ENCODE measurements at places on chromosomes 1 and 21. TPM values are rescaled to one million over a fixed set of nuclear protein-coding genes. Genes with fewer than 3 reads are reported as not detected.
A peak's percentile ranks its signal among the peaks of the same experiment; 100 is the strongest.

DNA sequence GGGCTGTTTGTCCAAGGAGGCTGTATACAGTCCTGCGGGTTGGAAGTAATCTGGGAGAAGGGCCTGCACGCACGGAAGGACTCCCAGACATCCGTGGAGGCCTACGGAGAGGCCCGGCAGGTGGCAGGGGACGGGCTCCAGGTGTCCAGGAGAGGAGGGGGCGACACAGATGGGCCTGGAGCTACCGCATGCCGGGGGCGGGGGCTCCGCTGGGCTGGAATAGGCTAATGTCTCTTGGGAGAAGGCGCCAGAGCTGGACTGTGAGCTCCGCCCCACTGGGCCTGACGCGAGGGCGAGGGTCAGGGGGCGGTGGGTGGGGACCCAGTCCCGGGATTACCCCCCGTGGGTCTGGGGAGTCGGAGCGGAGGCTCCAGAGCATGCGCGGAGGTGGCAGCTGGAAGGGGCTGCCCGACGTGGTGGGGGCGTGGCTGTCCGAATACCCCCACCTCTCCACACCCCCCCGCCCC is 659 bp downstream of the AGO1 start:
- peaks cover 43% of the 10 kb centered on the region for H3K4me1 ChIP-seq
- DNase-seq, result no peak
- peak overlapping the region; percentile 89 for H3K27ac ChIP-seq
- H3K27me3 ChIP-seq, result no peaks in the 10 kb centered on the region
- H3K4me3 ChIP-seq, result peak overlapping the region; percentile 95

- peaks cover 27% of the 10 kb centered on the region for H3K4me1 ChIP-seq
- peaks cover 43% of the 10 kb centered on the region for H3K36me3 ChIP-seq
- H3K4me3 ChIP-seq, result peak within 1 kb of the TSS; percentile 96
- no peaks in the 10 kb centered on the region for H3K27me3 ChIP-seq
- peak within 1 kb of the TSS; percentile 100 for H3K27ac ChIP-seq
- DNase-seq, result no peak
Measured at GRCh38 chr1:155207806-155208540, at the start of gene THBS3. Gene THBS3 (minus strand): TSS chr1:155207897. CDS start chr1:155207876, 21 bp downstream.

Gene CHI3L2
- total RNA-seq, result 2.5 TPM

- H3K4me1 ChIP-seq, result no peaks in the 10 kb centered on the region
- H3K27me3 ChIP-seq, result no peaks in the 10 kb centered on the region
- no peak for DNase-seq
- no peak overlapping the region for H3K27ac ChIP-seq
- no peaks in the 10 kb centered on the region for H3K36me3 ChIP-seq
- no peak overlapping the region for H3K4me3 ChIP-seq
Measured at GRCh38 chr1:49293016-49293415, 516.3 kb upstream of the BEND5 start.

GRCh38 chr1:221302357-221302756 is 423.1 kb downstream of the HLX start:
- DNase-seq, result no peak
- no peak overlapping the region for H3K4me3 ChIP-seq
- H3K27me3 ChIP-seq, result no peaks in the 10 kb centered on the region
- no peaks in the 10 kb centered on the region for H3K36me3 ChIP-seq
- H3K4me1 ChIP-seq, result no peaks in the 10 kb centered on the region
- no peak overlapping the region for H3K27ac ChIP-seq

GRCh38 chr1:156490401-156491032 is 10.1 kb downstream of the MEF2D start:
- H3K4me3 ChIP-seq, result peak overlapping the region; percentile 33
- peak overlapping the region; percentile 74 for H3K27ac ChIP-seq
- no peak for DNase-seq
- H3K4me1 ChIP-seq, result peaks cover 87% of the 10 kb centered on the region
- no peaks in the 10 kb centered on the region for H3K27me3 ChIP-seq
- H3K36me3 ChIP-seq, result no peaks in the 10 kb centered on the region

GRCh38 chr1:243267914-243268653 is 12.2 kb downstream of the SDCCAG8 start:
- H3K36me3 ChIP-seq, result no peaks in the 10 kb centered on the region
- H3K4me1 ChIP-seq, result no peaks in the 10 kb centered on the region
- peak overlapping the region; percentile 75 for H3K27ac ChIP-seq
- H3K27me3 ChIP-seq, result no peaks in the 10 kb centered on the region
- no peak overlapping the region for H3K4me3 ChIP-seq

Gene SYT14
- 4.2 TPM for total RNA-seq

DNA sequence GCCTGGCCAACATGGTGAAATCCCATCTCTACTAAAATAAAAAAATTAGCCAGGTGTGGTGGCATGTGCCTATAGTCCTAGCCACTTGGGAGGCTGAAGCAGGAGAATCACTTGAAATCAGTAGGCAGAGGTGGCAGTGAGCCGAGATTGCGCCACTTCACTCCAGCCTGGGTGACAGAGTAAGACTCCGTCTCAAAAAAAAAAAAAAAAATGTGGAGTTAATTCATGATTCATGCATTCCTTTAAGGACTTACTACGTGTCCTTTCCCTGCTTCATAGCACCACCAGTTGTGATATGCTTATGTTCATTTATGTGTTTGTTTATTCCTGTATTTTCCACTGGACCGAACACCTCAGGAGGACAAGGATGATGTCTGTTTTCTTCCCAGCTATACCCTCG is 12.7 kb upstream of the PRELP start:
- DNase-seq, result no peak
- H3K36me3 ChIP-seq, result no peaks in the 10 kb centered on the region
- H3K4me3 ChIP-seq, result no peak overlapping the region
- H3K4me1 ChIP-seq, result peaks cover 56% of the 10 kb centered on the region
- no peaks in the 10 kb centered on the region for H3K27me3 ChIP-seq
- H3K27ac ChIP-seq, result peak overlapping the region; percentile 97

GRCh38 chr1:117655220-117655577 is 49.4 kb downstream of the TENT5C start:
- no peaks in the 10 kb centered on the region for H3K27me3 ChIP-seq
- no peaks in the 10 kb centered on the region for H3K36me3 ChIP-seq
- no peaks in the 10 kb centered on the region for H3K4me1 ChIP-seq
- no peak overlapping the region for H3K27ac ChIP-seq

GRCh38 chr21:35614396-35614921 is 445.9 kb downstream of the SETD4 start:
- DNase-seq, result no peak
- H3K27me3 ChIP-seq, result no peaks in the 10 kb centered on the region
- no peak overlapping the region for H3K27ac ChIP-seq
- no peaks in the 10 kb centered on the region for H3K4me1 ChIP-seq
- H3K4me3 ChIP-seq, result no peak overlapping the region

GRCh38 chr1:36771240-36771639 is 263.1 kb downstream of the GRIK3 start:
- no peaks in the 10 kb centered on the region for H3K4me1 ChIP-seq
- peaks cover 39% of the 10 kb centered on the region for H3K27me3 ChIP-seq
- H3K27ac ChIP-seq, result no peak overlapping the region

Gene TRIM45
- 5.5 TPM for total RNA-seq

DNA sequence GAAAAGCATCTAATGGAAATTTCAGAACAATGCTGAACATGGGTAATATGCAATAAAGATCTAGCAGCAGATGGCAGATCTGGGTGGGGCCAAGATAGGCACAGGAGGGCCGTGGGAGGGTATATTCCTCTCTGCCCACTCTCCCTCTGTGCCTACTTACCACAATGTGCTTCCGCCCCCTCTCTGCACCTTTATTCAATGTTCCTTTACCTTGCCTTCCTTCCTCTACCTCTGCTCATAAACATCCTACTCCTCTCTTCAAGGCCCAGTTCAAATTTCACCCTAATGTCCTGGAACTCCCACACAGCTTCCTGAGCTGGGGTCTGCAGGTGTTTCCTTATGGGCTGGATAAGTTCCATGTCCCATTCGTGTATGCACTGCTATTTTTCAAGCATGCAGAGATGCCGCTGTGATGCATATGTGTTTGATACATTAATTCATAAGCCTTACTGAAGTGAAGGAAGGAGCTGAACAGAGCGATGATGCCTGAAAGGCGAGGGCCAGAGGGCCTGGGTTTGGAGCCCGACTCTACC is 65.6 kb upstream of the EDEM3 start:
- peaks cover 56% of the 10 kb centered on the region for H3K36me3 ChIP-seq
- no peaks in the 10 kb centered on the region for H3K27me3 ChIP-seq
- no peak for DNase-seq
- H3K27ac ChIP-seq, result no peak overlapping the region

Gene TSPEAR
- not detected for total RNA-seq

GRCh38 chr1:7219031-7219430 is 433.8 kb downstream of the CAMTA1 start:
- no peak overlapping the region for H3K4me3 ChIP-seq
- H3K4me1 ChIP-seq, result no peaks in the 10 kb centered on the region
- no peaks in the 10 kb centered on the region for H3K36me3 ChIP-seq
- no peak overlapping the region for H3K27ac ChIP-seq

DNA sequence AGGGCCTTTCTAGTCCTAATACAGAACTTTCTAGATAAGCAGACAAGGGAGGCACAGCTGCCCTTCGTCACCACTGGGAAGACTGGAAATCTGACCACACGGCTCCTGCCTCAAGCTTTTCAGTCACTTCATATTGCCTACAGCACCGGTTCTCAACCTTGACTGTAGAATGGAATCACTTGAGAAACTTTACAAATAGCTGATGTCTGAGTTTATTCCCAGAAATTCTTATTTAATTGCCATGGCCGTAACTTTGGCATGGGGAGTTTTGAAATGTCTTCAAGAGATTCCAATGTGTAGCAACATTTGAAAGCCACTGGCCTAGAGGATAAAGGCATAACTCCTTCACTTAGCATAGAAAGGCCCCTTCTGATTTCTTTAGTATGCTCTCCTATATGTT is 42.4 kb upstream of the STMN1 start:
- H3K27ac ChIP-seq, result no peak overlapping the region
- no peaks in the 10 kb centered on the region for H3K27me3 ChIP-seq
- H3K4me3 ChIP-seq, result no peak overlapping the region
- DNase-seq, result no peak
- no peaks in the 10 kb centered on the region for H3K36me3 ChIP-seq

- peak overlapping the region; percentile 71 for H3K27ac ChIP-seq
- H3K4me1 ChIP-seq, result peaks cover 36% of the 10 kb centered on the region
- no peaks in the 10 kb centered on the region for H3K27me3 ChIP-seq
- H3K36me3 ChIP-seq, result no peaks in the 10 kb centered on the region
- no peak for DNase-seq
Measured at GRCh38 chr1:201939574-201939973, 6.8 kb downstream of the LMOD1 start.

- peaks cover 28% of the 10 kb centered on the region for H3K4me1 ChIP-seq
- no peaks in the 10 kb centered on the region for H3K27me3 ChIP-seq
- DNase-seq, result no peak
- H3K27ac ChIP-seq, result no peak overlapping the region
- no peaks in the 10 kb centered on the region for H3K36me3 ChIP-seq
Measured at GRCh38 chr1:60620087-60620486, 462.3 kb upstream of the NFIA start.

Data from tibial nerve (tissue), 4 donors.